A549 treated with CpdA at 1 μM for 4 hours (cell line): ENCODE measurements at places on chromosomes 2 and 18. TPM values are rescaled to one million over a fixed set of nuclear protein-coding genes. Genes with fewer than 3 reads are reported as not detected.

B3GNT7 gene
- 1.4 to 1.8 TPM (median 1.6 TPM) in 5 replicates for total RNA-seq

GPBAR1 gene
- total RNA-seq: 0.07 to 0.17 TPM (median 0.15 TPM) in 5 replicates

STAMBP gene
- total RNA-seq: 46.4 to 52.3 TPM (median 48.8 TPM) in 5 replicates

CRYGD gene
- total RNA-seq: not detected in 5 replicates

KIF1A gene
- 0.65 to 1.3 TPM (median 0.76 TPM) in 5 replicates for total RNA-seq

LIMS3 gene
- not detected in 5 replicates for total RNA-seq

EHBP1 gene
- total RNA-seq: 44.9 to 71.9 TPM (median 58.9 TPM) in 5 replicates

TXNL4A gene
- total RNA-seq: 85.2 to 162 TPM (median 149 TPM) in 5 replicates

TOGARAM2 gene
- total RNA-seq: 0.06 to 0.31 TPM (median 0.13 TPM) in 4 of 5 replicates, not detected in the other

DSC3 gene
- 1.3 to 2.1 TPM (median 1.8 TPM) in 5 replicates for total RNA-seq

SATB2 gene
- 2.9 to 4.2 TPM (median 3.4 TPM) in 5 replicates for total RNA-seq

CNDP2 gene
- total RNA-seq: 73.5 to 99.2 TPM (median 77.0 TPM) in 5 replicates

CERKL gene
- 0.16 to 0.47 TPM (median 0.21 TPM) in 5 replicates for total RNA-seq

IL37 gene
- not detected in 5 replicates for total RNA-seq

OBSL1 gene
- 19.6 to 26.1 TPM (median 22.5 TPM) in 5 replicates for total RNA-seq

SIX2 gene
- 0.12 to 0.35 TPM (median 0.22 TPM) in 5 replicates for total RNA-seq

UCN gene
- total RNA-seq: 0.96 to 2.3 TPM (median 1.5 TPM) in 5 replicates

KYNU gene
- 311 to 380 TPM (median 336 TPM) in 5 replicates for total RNA-seq

NPAS2 gene
- 77.0 to 119 TPM (median 107 TPM) in 5 replicates for total RNA-seq

EML6 gene
- 1.0 to 2.4 TPM (median 1.2 TPM) in 5 replicates for total RNA-seq

CIB4 gene
- 0.35 TPM in 1 of 5 replicates, not detected in the others for total RNA-seq
